ENCODE measurements at places on chromosomes 2 and 18.

DNA sequence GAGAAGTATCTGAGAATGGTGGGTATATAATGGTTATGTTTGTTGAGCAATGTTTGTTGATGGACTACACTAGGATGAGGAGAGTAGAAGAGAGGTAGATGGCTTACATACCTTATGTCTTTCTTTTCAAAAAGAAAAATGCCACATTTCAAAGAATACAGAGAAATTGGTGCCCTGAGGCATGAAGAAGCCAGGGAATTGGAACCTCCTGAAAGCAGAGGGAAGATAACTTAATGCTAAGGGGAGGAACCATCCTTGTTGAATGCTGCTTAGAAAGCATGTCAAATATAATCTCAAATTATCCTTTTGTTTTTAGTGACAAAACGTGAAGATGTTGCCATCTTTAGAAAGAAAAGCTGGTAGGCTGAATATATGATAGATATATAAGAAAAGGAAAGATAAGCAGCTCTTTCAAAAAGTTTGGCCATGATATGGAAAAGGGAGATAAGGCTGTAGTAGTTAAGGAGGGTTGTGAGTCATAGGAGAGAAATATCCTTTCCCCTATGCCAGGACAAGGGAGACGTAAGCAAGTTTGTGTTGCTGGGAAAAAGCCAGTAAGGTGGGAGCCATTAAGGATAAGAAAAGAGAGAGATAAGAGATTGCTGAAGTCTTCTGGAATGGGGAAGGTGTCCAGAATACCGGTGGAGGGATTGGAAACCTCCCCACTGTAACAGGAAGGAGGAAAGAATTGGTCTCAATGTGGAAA is 66.3 kb downstream of the SCN2A start:
- no peak for DNase-seq

GRCh38 chr18:48080546-48080945 is 150.1 kb upstream of the SMAD2 start:
- no peak for DNase-seq

DNA sequence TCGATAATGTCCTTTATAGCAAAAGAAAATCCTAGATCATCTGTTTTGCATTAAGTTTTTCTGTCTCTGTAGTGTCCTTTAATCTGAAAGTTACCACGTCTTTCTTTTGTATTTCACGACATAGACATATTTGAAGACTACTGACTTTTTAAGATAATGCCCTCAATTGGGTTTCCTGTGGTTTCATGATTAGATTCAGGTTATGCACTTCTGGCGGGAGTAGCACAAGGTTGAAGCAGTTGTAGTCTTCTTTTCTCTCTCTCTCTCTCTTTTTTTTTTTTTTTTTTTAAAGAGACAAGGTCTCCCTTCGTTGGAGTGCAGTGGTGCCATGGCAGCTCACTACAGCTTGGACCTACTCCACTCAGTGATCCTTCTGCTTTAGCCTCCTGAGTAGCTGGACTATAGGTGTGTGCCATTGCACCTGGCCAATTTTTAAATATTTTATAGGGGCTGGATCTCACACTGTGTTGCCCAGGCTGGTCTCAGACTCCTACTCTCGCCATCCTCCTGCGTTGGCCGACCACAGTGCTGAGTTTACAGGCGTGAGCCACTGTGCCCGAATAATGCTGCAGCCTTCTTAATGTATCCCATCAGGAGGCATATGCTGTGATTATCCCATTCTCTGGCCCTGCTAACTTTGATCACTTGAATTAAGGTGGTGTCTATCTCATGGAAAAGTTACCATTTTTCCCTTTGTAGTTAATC is 3.9 kb downstream of the INPP4A start:
- DNase-seq = no peak

DNA sequence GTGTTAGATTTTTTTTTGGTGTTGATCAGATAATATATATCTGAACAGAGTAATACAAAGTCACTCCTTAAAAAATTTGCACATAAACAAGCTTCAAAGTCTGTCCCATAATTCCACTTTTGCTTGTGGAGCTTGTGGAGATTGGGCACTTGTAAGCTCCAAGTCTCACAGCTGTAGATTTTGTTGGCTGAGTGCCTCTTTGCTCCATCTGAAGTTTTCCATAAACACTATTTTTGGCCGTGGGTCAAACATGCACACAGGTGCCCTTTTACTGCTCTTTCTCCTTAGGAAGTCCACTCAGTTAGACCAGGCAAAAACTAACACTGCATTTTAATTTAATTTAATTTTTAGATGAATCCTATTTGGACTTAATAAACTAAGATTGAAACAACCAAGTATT is 3.6 kb upstream of the KCNJ13 start:
- DNase-seq = no peak

DNA sequence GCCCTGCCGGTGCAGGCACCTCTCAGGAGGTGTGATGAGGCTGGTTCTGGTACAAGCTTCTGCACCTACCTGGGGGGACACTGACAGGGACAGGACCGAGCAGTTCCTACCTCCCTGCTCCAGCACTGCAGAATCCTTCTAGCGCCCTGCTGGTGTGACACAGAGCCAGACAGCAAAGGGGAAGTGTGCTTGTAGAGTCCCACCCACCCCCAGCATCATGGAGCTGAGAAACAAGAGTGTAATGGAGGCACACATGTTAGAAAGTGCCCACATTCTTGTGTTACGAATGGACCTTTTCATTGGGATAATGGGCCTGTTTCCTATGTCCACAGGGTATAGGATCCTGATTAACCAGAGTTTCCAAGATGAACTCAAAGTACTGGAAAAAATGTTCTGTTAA is 38.3 kb downstream of the OXER1 start:
- no peak for DNase-seq

DNA sequence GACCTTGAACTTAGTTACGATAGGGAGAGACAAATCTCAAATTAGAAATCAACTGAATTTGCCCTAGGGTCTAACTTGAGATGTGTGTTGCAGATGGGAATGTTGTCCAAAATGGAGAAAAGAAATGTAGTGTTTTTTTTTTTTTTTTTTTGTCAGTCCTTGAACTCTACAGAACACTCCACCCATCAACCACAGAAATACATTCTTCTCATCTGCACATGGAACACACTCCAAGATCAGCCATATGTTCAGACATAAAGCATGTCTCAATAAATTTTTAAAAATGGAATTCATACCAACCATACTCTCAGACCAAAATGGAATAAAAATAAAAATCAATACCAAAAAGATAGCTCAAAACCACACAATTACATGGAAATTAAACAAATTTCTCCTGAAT is 526.5 kb downstream of the FBXO15 start:
- no peak for DNase-seq

- DNase-seq = no peak
Measured at GRCh38 chr2:45342-46130, 769 bp downstream of the FAM110C start.

All from HuH-7.5 (cell line).